ENCODE measurements at places on chromosomes 1 and 21.
A peak's percentile ranks its signal among the peaks of the same experiment; 100 is the strongest.

DNA sequence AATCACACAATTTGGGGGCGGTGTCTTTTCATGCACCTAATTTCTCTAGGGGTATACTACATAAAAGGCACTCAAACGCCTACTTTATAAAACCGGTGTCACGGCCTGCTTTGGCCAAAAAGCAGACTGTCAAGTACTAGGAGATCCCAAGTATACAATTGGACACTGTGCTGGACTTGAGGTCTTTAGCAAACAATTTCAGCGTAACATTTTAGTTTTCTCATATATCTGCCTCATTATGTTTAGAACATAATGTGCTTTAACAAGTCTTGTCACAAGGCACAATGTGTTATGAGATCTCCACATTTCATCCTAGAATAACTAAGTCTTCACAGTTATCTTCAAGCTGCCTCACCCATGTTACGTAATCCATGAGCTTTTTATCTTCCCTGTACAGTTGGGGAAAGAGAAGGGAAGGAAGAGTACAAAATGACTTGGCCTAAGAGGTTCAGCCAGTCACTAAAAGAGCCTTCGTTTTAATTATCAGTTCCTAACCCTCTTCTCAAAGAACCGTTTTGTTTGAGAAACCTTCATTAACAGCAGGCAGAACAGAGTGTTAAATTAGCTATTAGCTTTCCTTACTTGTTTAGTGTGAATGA, 1.7 kb downstream of the SSX2IP start:
- no peak for DNase-seq

GRCh38 chr1:171740356-171740863, 1.5 kb downstream of the VAMP4 start:
- DNase-seq = no peak

GRCh38 chr1:234173968-234174367, 199.3 kb upstream of the COA6 start:
- DNase-seq = no peak

- DNase-seq = no peak
Measured at GRCh38 chr1:31627301-31627929, 9.9 kb downstream of the HCRTR1 start.

- DNase-seq = peak; percentile 85
Measured at GRCh38 chr1:20787029-20787839, at the start of gene HP1BP3. TSS of gene HP1BP3 (minus strand) at chr1:20787307. CDS start at chr1:20780440, 6,867 bp downstream.

DNA sequence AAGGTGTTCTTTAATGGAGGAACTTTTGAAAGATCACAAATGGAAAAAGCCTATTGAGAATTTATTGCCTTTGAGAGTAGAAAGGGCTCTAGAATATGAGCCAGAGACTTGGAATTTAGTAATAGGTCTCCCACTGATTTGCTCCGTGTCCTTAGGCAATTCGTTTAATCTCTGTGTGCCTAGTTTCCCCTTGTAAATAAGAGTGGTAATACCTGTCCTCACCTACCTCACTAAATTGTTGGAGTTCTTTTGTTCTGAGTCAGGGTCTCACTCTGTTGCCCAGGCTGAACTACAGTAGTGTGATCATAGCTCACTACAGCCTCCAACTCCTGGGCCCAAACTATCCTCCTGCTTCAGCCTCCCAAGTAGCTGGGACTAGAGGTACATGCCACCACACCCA, 15.0 kb upstream of the TEKT2 start:
- DNase-seq = no peak

- DNase-seq = no peak
Measured at GRCh38 chr1:14748151-14748550, 149.7 kb downstream of the KAZN start.

- no peak for DNase-seq
Measured at GRCh38 chr1:239742416-239743109, 349.1 kb upstream of the FMN2 start.

DNA sequence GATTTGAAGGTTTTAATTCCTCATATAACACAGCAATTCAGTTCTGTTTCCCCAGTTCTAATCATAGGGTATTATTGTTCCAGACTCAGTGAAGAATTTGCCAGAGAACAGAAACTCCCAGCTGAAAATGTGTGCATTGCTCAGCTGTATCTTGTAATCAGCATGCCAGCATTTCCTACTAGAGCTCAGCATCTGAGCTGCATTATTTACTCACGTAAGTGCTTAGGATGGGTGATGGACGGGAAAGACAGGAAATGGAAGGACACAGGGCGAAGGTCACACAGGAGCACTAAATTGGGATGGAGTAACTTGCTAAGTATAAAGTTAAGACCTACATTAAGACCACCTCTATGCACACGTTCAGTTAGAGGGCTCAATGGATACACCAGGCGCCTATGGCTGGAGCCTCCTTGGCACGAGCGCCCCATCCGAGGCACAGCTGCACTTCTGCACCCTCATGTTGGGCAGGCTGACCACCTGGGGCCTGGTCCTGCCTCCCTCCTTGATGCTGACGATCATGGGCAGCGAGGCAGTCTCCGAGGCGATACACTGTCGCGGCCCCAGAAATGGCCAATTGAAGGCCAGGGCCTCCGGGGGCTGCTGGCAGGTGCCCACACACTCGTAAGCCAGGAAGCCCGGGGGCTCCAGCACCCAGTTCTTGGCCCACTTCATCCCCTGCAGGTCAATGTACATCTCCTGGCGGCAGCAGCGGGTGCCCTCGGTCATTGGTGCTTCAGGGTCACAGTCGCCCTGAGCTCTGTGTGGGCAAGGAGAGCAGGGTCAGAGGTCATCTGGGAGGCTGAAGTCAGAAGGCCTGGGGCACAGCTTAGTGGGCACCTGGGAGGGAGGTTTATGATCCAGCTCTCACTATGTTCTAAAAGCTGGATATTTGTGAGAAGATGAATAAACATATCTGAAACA, 3.7 kb downstream of the LEFTY2 start:
- no peak for DNase-seq

DNA sequence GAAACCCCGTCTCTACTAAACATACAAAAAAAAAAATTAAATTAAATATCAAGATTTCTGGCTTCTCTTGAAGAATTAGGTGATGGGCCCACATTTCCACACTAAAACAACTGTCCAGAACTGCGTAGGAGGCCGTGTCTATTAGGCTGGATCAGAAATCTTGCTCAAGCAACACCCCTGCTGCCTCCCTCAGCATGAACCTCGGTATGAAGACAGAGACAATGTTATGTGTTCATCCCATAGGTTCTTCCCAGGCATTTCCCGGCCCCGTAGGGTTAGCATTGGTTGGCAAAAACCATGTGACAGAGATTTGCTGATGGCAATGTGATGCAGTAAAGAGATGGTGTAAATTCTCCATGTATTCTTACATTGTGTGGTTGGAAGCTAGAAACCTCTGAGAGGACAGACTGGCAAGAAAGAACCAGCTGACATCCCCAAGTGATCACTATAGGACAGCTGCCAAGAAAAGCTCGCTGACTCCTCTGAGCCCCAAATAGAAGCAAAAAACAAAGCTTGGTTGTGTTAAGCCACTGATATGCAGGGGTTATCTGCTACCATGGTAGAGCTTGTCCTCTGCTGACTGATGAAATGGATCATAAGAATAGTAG, 34.5 kb downstream of the EBNA1BP2 start:
- peak; percentile 6 for DNase-seq

- peak; percentile 87 for DNase-seq
Measured at GRCh38 chr1:230917284-230918135, 49.2 kb upstream of the C1orf198 start.

- DNase-seq = no peak
Measured at GRCh38 chr1:110477041-110477440, 26.1 kb downstream of the PROK1 start.

- peak; percentile 82 for DNase-seq
Measured at GRCh38 chr1:156583821-156584622, 4.5 kb downstream of the TTC24 start.

DNA sequence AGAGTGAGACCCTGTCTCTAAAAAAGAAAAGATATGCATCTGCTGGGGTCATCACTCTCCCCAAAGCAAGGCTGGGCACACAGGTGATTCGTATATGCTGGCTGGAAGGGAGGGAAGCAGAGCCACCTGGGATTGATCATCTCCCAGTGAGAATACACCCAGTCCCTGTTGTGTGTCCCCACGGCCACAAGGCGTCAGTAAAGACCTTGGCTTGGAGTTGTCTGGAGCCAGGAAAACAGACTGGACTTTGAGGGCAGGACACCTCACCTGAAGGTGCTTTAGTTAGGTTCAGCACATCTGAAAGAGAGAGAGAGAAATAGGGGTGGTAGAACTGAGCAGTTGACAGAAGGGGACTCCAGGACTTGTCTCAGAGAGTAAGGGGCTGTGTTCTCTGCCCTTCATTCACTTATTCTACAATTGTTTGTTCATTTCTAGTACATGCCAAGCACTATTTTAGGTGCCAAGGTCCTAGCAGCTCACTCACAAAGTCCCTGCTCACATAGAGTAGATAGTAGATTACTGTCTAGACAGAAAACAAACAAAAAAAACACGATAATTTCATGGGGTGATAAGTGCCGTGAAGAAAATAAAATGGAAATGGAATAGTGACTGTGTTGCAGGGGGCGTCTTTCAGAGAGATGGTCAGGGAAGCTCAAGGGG, 13.5 kb downstream of the CITED4 start:
- DNase-seq = peak; percentile 67

- DNase-seq = no peak
Measured at GRCh38 chr1:33517596-33518250, 45.3 kb downstream of the ZSCAN20 start.

DNA sequence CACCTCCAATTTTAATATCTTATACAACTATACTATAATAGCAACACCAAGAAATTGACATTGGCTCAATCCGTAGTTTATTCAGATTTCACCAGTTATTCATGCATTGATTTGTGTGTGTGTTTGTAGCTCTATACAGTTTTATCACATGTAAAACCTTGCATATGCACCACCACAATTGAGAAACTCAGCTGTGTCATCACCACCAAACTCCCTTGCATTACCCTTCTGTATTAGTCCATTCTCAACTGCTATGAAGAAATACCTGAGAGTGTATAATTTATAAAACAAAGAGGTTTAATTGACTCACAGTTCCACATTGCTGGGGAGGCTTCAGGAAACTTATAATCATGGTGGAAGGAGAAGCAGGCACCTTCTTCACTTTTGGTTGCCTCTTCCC, 162.1 kb downstream of the PATJ start:
- no peak for DNase-seq

DNA sequence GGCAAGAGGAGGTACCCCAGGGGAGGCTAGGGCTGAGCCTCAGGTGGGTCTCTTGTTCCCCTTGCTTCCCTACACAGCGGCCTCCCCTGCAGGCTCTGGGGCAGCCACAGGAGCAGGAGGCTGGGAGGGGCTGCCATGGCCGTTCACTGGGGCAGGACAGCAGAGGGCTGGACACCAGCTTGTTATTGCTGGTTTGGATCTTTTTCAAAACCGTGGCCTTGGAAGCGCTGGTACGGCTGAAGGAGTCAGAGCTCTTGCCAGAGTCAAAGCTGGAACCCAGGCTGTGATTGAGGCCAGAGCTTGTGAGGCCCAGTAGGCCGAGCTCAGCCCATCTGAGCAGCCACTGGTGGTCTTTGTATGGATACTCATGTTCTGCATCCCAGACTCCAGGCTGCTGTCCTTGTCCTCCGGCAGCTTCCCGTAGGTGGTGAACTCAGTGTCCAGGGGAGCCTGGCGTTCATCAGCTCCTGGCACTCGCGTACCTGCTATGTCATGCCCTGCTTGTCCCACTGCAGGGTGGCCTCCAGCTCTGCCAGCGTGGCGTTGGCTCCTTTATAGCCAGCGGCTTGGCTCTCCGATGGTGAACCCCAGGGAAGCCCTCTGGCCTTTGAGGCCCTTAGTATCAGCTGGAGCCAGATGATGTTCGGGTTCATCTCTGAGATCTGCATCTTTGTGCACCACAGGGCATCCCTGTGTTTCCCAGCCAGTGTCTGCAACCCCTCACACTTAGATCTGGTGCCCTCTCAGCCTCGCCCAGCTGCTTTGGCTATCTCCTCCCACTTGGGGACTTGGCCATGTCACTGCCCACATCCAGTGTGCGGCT, 40.3 kb upstream of the THEM4 start:
- no peak for DNase-seq

- no peak for DNase-seq
Measured at GRCh38 chr1:245956225-245956624, 550.9 kb downstream of the SMYD3 start.

- DNase-seq = no peak
Measured at GRCh38 chr21:34261841-34262468, 101.9 kb upstream of the KCNE2 start.

DNA sequence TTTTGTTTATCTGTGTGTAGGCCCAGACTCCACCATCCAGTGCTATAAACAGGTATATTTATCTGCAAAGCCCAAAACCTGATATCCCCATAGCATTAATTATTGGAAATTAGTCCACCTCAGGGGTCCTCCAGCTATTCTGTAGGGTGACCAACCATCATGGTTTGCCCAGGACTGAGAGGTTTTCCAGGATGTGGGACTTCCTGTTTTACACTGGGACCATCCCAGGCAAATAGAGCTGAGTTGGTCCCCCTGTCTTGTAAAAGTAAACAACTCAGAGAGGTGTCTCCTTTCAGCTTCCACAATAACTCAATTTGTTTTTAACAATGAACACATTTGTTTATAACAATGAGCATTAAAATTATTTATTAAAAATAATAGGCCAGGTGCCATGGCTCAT, 7.8 kb upstream of the CELA2B start:
- no peak for DNase-seq

DNA sequence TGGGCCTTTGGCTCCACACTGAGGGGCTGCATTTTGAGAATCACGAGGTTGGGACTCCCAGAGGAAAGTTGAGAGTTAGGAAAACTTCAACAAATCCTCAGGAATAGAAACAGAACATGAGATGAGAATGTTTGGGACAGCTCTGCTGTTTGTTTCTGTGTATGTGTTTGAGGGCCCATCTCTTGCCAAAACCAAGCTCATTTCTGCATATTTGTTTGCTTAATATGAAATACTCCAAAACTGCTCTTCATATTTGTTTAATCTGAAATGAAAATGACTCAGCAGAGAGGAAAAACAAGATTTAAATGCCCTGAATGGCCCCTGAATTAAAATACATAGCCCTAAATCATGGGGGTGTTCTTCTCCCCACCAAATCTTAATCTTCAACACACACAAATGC, 78.1 kb downstream of the DDR2 start:
- DNase-seq = peak; percentile 90

DNA sequence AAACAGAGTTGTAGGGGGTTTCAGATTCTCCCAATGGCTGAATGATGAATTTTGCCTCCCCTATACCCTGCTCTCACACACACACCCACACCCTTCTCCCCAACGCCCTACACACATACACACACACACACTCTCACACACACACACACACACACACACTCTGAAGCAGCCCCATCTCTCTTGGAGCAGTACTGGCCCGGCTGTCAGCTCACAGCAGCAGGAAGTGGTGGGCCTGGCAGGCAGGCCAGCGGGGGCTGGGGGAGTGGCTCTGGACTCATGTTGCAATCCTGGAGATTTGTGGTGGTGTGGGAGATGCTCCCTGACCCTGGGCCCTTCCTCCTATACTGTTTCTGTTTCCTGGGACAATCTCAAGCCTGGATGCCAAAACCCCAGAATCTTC, 2.2 kb downstream of the IKBKE start:
- peak; percentile 85 for DNase-seq

GRCh38 chr1:119822406-119822805, 11.1 kb upstream of the REG4 start:
- DNase-seq = no peak

DNA sequence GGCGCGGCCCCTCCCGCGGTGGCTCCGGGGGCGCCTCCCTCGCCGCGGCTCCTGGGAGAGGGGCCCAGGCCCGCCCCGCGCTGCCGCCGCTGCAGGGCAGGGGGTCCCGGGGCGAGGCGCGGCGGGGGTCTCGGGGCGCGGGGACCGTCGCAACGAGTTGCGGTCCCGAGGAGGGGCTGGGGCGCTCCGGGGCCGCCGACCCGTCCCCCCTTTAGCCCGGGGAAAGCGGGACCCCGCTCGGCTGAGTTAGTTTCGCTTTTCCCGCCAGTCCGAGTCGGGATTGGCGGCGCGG, 493 bp downstream of the SPSB1 start:
- DNase-seq = no peak
